ENCODE measurements at places on chromosomes 6 and 20. TPM values are rescaled to one million over a fixed set of nuclear protein-coding genes. Genes with fewer than 3 reads are reported as not detected.

Gene KCNS1
- total RNA-seq = 0.11 TPM

Gene TP53TG5
- not detected for total RNA-seq

Gene CPXM1
- total RNA-seq = not detected

Gene SAPCD1
- total RNA-seq = not detected

Gene CLDN20
- total RNA-seq = not detected

Gene PTK7
- 146 TPM for total RNA-seq

Gene HLA-DRB5
- not detected for total RNA-seq

Gene JPH2
- 9.7 TPM for total RNA-seq

Gene PPP1R3G
- total RNA-seq = 1.5 TPM

Gene SLC13A3
- 0.89 TPM for total RNA-seq

Gene HLA-DPA1
- total RNA-seq = 0.89 TPM

Gene PEX7
- total RNA-seq = 6.2 TPM

Gene UBE2V1
- total RNA-seq = 49.1 TPM

Gene C4A
- total RNA-seq = 4.8 TPM

Gene NKAIN4
- not detected for total RNA-seq

Gene BTNL2
- not detected for total RNA-seq

Gene PPP1R14C
- total RNA-seq = 8.2 TPM

Gene ABHD16B
- not detected for total RNA-seq

Gene THEMIS
- 0.11 TPM for total RNA-seq

Gene XKR7
- total RNA-seq = not detected

Gene RIMS4
- total RNA-seq = not detected

Gene CCM2L
- total RNA-seq = not detected

Gene TMEM170B
- total RNA-seq = 0.54 TPM

Gene NRN1
- total RNA-seq = 78.5 TPM

Gene RAB44
- total RNA-seq = not detected

Gene CDC25B
- 22.9 TPM for total RNA-seq

Gene BNIP5
- total RNA-seq = not detected

Gene TBX18
- total RNA-seq = 16.2 TPM

Gene RHAG
- total RNA-seq = not detected

Gene PRICKLE4
- not detected for total RNA-seq

Gene SAMD10
- 1.3 TPM for total RNA-seq

Gene SLC35F1
- not detected for total RNA-seq

Gene C6orf141
- not detected for total RNA-seq

Gene CGA
- total RNA-seq = 6.3 TPM

Gene SLX4IP
- 3.7 TPM for total RNA-seq

Gene HAO1
- not detected for total RNA-seq
